ENCODE measurements at places on chromosomes 16 and 17.

GRCh38 chr17:68394608-68395331 is 62.5 kb downstream of the WIPI1 start:
- DNase-seq: no peak

DNA sequence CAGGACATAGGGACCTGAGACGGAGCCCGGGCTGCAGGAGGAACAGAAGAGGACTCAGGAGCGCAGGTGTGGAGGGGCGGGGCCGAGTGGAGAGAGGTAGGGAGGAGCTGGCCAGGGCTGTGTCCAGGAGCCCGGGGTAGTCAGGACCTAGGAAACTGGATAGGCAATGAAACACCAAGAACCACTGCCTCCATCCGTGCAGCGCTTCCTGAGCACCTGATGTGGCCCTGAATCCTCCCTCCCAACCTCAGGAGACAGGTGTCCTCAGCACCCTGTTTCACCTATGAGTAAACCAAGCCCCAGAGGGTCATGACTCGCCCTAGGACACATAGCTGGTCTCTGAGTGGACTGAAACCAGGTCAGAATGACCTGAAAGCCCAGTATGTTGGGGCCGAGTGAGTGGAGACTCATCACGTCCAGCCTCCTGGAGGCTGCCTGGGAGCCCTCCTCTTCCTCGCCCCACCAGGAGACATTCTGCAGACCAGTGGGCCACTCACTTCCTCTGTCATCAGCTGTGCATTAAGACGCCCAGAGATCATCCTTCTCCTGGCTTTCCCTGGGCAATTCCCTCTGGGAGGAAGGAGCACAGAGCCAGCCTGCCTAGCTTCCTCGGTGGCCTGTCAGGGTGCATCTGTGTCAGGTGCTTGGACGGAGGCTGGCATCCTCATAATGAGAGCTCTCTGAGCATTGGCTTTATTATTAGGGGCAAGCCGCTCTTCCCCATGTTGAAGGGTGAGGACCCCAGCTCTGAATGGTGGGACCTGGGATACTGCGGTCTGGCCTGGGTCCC is 72.8 kb downstream of the SCNN1B start:
- DNase-seq: no peak

GRCh38 chr16:66750279-66751052 is 943 bp downstream of the DYNC1LI2 start:
- no peak for DNase-seq

DNA sequence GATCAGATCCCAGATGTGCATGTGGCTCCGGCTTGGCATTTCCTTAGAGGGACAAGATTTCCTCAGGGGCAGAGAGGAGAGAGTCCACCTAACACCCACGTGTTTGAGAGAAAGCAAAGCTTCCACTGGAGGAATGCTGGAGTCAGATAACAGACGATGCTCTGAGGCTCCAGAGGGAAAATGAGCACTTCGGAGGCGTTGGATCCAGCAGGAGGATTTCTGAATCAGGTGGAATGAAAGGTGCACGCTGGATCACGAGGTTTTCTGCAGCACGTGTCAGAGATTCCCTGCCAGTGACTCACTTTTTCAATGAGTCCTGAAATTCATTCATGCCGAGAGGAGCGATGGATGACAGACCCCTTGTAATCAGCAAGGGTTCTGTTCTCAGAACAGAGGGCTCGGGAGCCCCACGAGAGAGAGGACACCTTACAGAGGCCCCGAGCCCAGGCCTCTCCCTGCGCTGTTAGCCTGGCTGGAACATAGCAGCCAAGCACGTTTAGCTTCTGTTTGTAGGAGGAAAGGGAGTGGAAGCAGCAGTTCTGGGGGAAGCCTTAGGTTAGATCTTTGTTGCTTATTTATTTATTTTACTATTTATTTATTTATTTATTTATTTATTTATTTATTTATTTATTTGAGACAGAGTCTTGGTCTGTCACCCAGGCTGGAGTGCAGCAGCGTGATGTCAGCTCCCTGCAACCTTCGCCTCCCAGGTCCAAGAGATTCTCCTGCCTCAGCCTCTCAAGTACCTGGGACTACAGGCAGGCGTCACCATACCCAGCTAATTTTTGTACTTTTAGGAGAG is 49.3 kb upstream of the JPH3 start:
- no peak for DNase-seq
